Pancreas (tissue), 10 donors: ENCODE measurements at places on chromosomes 3 and 15.

- H3K27ac ChIP-seq, result no peak overlapping the region
- peak; percentile 26 for DNase-seq
- no peaks in the 10 kb centered on the region for H3K27me3 ChIP-seq
These were observed 89.5 kb upstream of the ATP2B2 start for GRCh38 chr3:10594915-10595314.

DNA sequence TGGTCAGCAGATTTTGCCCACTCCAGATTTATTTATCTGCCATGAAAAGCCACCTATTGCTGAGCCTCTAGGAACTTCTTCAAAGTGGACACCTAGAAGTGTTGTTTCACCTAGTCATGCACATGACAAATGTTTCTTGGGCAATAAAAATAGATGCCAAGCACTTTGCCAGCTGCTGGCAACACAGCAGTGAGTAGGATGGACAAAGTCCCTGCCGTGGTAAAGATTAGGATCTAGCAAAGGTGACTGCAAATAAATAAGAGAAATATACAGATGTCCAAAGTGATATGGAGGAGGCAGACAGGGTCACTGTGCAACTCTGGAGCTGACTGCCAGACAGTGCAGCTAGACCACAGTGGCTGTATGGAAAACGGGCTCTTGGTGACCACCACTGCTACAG, 137.9 kb downstream of the SUCLG2 start:
- H3K4me3 ChIP-seq, result no peak overlapping the region
- no peak overlapping the region for H3K27ac ChIP-seq
- H3K4me1 ChIP-seq, result no peaks in the 10 kb centered on the region
- no peaks in the 10 kb centered on the region for H3K36me3 ChIP-seq
- no peaks in the 10 kb centered on the region for H3K27me3 ChIP-seq

- no peak overlapping the region for H3K27ac ChIP-seq
- no peak for DNase-seq
- H3K36me3 ChIP-seq, result no peaks in the 10 kb centered on the region
- no peak overlapping the region for H3K4me3 ChIP-seq
- no peaks in the 10 kb centered on the region for H3K4me1 ChIP-seq
These were observed 513.4 kb downstream of the ZNF385D start for GRCh38 chr3:21237638-21238037.

GRCh38 chr3:71060536-71060935, 523.0 kb downstream of the FOXP1 start:
- DNase-seq, result no peak
- no peak overlapping the region for H3K4me3 ChIP-seq
- H3K27me3 ChIP-seq, result no peaks in the 10 kb centered on the region

GRCh38 chr15:31346367-31347066, 19.9 kb downstream of the KLF13 start:
- no peak overlapping the region for H3K4me3 ChIP-seq
- peaks cover 18% of the 10 kb centered on the region for H3K4me1 ChIP-seq
- H3K27me3 ChIP-seq, result no peaks in the 10 kb centered on the region
- H3K27ac ChIP-seq, result no peak overlapping the region
- DNase-seq, result no peak
- no peaks in the 10 kb centered on the region for H3K36me3 ChIP-seq

GRCh38 chr3:112770032-112770626, 76.5 kb downstream of the CD200R1L start:
- H3K27me3 ChIP-seq, result no peaks in the 10 kb centered on the region
- no peak for DNase-seq
- no peak overlapping the region for H3K27ac ChIP-seq

GRCh38 chr15:65529762-65530317, 423 bp upstream of the HACD3 start:
- H3K4me1 ChIP-seq, result no peaks in the 10 kb centered on the region
- H3K27me3 ChIP-seq, result no peaks in the 10 kb centered on the region
- no peak overlapping the region for H3K27ac ChIP-seq
- H3K36me3 ChIP-seq, result no peaks in the 10 kb centered on the region

- peaks cover 57% of the 10 kb centered on the region for H3K4me1 ChIP-seq
- no peak for DNase-seq
- H3K4me3 ChIP-seq, result peak overlapping the region; percentile 86
- H3K27me3 ChIP-seq, result no peaks in the 10 kb centered on the region
- peak overlapping the region; percentile 95 for H3K27ac ChIP-seq
- H3K36me3 ChIP-seq, result no peaks in the 10 kb centered on the region
These were observed 725 bp downstream of the TLE3 start for GRCh38 chr15:70097063-70097320.

- H3K27me3 ChIP-seq, result no peaks in the 10 kb centered on the region
- DNase-seq, result no peak
- H3K27ac ChIP-seq, result no peak overlapping the region
- no peaks in the 10 kb centered on the region for H3K36me3 ChIP-seq
- no peaks in the 10 kb centered on the region for H3K4me1 ChIP-seq
These were observed 18.6 kb upstream of the SYNM start for GRCh38 chr15:99086327-99086667.

- peak overlapping the region; percentile 90 for H3K27ac ChIP-seq
- no peaks in the 10 kb centered on the region for H3K27me3 ChIP-seq
- H3K4me1 ChIP-seq, result peaks cover 20% of the 10 kb centered on the region
- no peaks in the 10 kb centered on the region for H3K36me3 ChIP-seq
- H3K4me3 ChIP-seq, result peak overlapping the region; percentile 81
- DNase-seq, result peak; percentile 40
These were observed 1.3 kb upstream of the HACD2 start for GRCh38 chr3:123586131-123586530.

DNA sequence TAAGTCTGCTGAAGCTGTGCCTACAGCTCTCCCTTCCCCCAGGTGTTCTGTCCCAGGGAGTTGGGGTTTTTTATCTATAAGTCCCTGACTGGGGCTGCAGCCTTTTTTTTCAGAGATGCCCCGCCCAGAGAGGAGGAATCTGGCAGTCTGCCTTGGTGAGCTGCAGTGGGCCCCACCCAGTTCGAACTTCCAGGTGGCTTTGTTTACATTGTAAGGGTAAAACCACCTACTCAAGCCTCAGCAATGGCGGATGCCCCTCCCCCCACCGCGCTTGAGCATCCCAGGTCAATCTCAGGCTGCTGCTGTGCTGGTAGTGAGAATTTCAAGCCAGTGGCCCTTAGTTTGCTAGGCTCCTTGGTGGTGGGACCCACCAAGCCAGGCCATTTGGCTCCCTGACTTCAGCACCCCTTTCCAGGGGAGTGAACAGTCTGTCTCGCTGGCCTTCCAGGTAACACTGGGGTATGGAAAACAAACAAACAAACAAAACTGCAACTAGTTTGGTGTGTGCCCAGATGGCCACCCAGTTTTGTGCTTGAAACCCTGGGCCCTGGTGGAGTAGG, 189.4 kb downstream of the MFSD1 start:
- no peaks in the 10 kb centered on the region for H3K27me3 ChIP-seq
- no peak overlapping the region for H3K27ac ChIP-seq
- no peaks in the 10 kb centered on the region for H3K4me1 ChIP-seq
- no peak overlapping the region for H3K4me3 ChIP-seq
- DNase-seq, result peak; percentile 49

GRCh38 chr3:99865321-99865720, 47.7 kb downstream of the CMSS1 start:
- H3K27ac ChIP-seq, result no peak overlapping the region
- no peaks in the 10 kb centered on the region for H3K27me3 ChIP-seq
- no peak overlapping the region for H3K4me3 ChIP-seq
- no peak for DNase-seq
- H3K4me1 ChIP-seq, result no peaks in the 10 kb centered on the region

DNA sequence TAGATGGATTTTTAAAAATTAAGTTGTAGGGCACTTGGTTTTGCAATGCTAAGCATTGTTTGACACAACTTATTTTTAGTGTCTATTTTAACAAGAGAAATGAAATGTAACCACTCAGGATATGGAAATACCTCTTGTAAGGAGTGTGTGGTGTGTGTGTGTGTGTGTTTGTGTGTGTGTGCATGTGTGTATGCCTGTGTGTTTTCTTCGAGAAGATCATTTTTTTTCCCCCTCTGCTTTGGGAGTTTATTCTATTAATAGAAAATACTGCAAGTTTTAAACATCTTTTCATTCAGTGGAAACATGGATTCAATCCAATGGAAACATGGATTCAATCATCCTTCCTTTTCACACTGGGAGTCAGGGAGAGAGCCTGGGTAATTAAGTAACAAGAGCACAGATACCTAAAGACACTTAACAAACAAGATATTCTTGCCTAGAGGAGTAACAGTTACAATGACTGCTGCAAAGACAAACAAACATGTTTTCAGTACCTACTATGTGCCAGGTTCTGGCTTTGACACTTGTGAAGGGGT, 567.2 kb upstream of the TBL1XR1 start:
- no peaks in the 10 kb centered on the region for H3K27me3 ChIP-seq
- H3K4me3 ChIP-seq, result no peak overlapping the region
- DNase-seq, result no peak
- H3K27ac ChIP-seq, result no peak overlapping the region

DNA sequence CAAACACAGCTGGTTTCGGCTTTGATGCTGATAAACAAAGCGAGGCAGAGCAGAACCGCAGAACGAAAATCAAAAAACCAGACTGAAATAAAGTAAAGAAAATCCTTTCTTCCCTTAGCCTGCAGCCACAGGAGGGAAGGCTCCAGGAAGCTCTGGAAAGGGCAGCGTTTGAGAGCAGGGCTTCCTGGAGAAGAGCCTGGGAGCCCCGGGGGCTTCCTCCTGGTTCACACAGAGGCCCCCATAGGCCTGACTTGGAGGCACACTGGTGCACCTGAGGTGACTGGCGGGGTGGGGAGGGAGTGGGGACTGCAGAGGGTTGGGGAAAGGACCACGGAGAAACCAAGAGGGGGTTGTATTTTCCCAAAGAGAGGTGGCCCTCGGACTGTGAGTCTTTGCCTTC, 98.8 kb upstream of the WNT5A start:
- H3K4me1 ChIP-seq, result no peaks in the 10 kb centered on the region
- H3K27me3 ChIP-seq, result no peaks in the 10 kb centered on the region
- H3K4me3 ChIP-seq, result no peak overlapping the region
- H3K27ac ChIP-seq, result no peak overlapping the region

GRCh38 chr3:115351193-115351592, 204.1 kb upstream of the ZBTB20 start:
- no peak overlapping the region for H3K4me3 ChIP-seq
- no peak for DNase-seq
- H3K4me1 ChIP-seq, result no peaks in the 10 kb centered on the region

DNA sequence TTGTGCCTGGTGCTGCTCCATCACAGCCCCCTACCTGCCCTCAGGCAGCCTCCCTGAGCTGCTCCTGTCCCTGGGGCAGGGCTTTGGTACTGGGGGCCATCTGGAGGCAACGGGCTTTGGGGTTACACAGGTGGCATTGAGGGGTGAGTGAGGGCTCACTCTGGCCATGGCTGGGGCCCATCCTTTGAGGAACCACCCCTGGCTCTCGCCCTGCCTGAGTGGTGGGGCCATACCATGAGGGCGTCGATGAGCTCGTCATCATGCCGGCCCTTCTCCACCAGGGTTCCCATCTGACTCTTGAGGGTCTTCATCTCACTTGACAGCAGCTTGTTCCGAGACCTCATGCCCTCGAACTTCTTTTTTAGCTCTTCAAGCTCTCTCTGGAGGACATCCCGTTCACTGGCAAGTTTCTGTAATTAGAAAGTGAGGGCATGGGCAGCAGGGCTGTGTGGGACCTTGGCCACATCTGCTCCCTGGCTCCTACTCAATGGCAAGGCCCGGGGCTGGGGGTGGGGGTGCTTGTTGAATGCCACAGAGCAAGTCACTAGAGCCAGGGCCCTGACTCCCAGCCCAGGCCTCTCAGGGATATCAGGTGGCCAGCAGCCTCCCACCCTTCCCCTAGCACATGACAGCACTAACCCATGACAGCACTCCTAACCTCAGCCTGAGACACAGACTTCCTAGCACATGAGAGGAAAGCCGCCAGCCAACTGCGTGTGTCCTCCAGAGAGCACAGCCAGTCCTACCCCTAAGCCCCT, 33.5 kb downstream of the CCDC13 start:
- H3K4me3 ChIP-seq, result no peak overlapping the region
- no peaks in the 10 kb centered on the region for H3K36me3 ChIP-seq
- no peaks in the 10 kb centered on the region for H3K27me3 ChIP-seq
- no peak overlapping the region for H3K27ac ChIP-seq
- H3K4me1 ChIP-seq, result no peaks in the 10 kb centered on the region

DNA sequence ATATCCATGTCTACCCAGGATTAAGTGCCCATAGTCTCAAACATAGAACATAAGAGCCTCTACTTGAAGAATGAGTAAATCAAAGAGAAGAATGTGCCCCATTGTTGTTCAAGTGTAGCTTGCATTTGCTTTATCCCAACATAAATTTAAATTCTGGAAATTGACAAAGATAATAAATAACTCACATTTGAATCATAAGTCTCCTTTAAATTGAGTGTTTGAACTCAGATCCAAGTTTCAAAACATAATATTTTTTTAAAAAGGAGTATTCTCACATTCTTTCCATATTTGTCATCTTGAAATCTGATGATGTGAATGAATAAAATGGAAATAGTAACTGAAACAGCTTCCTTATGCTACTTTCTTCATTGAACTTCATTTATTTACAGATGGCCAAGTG, 135.2 kb downstream of the MECOM start:
- H3K27me3 ChIP-seq, result no peaks in the 10 kb centered on the region
- no peaks in the 10 kb centered on the region for H3K4me1 ChIP-seq
- no peak overlapping the region for H3K4me3 ChIP-seq

GRCh38 chr3:16849229-16849628, 35.5 kb upstream of the PLCL2 start:
- peak; percentile 61 for DNase-seq
- no peak overlapping the region for H3K27ac ChIP-seq
- H3K36me3 ChIP-seq, result no peaks in the 10 kb centered on the region
- H3K27me3 ChIP-seq, result no peaks in the 10 kb centered on the region
- peaks cover 6% of the 10 kb centered on the region for H3K4me1 ChIP-seq

DNA sequence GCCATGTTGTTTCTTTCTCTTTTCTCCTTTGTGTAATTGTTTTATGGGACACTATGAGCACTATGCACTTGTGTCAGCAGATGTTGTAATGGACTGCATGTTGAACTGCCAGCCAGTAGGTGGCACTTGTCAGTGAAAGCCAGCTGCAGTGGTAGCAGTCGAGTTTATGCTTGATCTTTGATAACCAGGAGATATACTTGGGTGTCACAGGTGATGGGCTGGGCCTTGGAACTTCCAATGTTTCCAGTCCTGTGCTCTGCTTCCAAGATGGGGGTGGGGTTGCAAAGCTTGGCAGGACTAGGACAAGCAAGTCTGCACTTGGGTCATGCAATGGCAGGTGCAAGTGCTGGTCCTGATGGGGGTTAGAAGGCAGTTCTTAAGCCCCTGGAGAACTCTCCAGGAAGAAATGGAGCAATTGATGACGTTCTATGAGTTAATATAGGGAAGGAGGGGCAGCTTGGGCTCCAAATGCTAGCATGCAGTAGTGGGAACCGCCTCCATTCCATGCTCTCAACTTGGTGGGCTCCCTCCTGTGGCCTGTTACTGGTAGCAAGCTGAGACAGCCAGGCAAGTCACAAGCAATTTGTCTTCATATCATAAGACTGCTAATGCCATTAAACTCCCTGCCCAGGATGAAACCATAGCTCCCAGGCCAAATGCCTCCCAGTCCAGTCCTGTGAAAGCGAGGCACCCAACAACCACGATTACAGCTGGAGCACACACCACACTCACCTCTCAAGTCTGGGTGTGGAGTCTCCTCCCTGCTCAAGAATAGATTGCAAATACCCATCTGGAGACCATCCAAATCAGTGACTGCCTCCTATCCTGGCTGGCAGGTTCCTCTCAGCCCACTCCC, 287.2 kb downstream of the CGGBP1 start:
- H3K4me1 ChIP-seq, result no peaks in the 10 kb centered on the region
- no peak overlapping the region for H3K27ac ChIP-seq
- H3K4me3 ChIP-seq, result no peak overlapping the region
- no peaks in the 10 kb centered on the region for H3K27me3 ChIP-seq
